ENCODE measurements at places on chromosomes 16 and 17.
A peak's percentile ranks its signal among the peaks of the same experiment; 100 is the strongest.

DNA sequence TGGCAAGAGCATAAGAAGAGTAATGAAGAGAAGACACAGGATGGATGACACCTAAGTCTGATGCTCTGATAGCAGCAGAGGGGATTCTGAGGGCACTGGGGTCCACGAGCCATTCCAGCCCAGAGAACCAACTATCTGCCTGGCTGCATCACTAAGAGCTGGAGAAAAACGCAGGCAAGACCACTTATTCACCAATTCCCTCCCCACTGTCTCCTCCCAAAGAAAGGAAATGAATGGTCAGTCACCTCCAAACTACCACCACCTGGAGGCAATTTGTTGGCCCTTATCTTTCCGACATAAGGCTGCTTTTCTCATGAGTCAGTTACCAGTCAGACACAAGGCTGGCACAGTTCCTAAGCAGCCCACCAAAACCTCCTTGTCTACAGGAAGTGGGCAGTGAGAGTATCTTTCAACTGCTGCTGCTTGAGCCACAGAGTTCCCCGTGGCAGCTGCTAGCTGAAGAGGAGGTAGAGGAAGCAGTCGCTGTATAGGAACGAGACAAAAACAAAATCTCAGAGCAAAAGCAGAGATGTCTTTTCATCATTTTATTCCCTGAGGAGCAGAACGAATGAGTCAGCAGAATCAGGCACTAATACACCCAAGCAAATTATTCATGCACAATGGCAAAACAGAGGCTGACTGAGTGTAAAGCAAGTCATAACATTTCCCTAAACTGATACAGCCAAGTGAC is 111.1 kb downstream of the SMG6 start:
- no peak for DNase-seq

- no peak for DNase-seq
Measured at GRCh38 chr16:23316634-23317265, 14.6 kb downstream of the SCNN1B start.

GRCh38 chr16:89581045-89581695 is 5.6 kb downstream of the CPNE7 start:
- peak; percentile 97 for DNase-seq

GRCh38 chr16:50313596-50314478 is 47.5 kb downstream of the ADCY7 start:
- peak; percentile 88 for DNase-seq

DNA sequence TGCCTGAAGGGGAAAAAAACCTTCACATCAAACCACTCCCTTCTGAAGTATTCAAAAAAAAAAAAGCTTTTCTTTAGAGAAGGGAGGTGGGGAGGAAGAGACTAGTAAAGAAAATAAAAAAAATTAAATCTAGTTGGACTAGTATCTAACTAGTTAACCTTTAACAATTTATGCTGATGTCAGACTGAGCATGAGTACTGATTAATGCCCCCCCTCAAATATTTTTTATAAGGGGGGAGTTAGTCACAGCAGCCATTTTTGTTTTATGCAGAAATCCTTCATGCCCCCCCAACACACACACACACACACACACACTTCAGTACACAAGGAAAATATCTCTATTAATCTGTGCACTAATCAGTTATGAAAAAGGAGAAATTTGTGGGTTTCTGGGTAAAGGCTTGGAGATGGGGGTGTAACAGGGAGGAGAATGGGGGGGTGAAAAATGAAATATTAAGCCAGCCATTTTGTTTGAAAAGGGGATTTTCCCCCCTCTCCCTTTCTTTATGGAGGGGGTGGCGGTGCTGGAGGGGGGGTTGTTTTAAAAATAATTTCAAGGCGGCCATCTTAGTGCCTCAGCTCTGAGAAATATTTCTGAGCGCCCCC is 4.7 kb upstream of the CHD3 start:
- peak; percentile 42 for DNase-seq

DNA sequence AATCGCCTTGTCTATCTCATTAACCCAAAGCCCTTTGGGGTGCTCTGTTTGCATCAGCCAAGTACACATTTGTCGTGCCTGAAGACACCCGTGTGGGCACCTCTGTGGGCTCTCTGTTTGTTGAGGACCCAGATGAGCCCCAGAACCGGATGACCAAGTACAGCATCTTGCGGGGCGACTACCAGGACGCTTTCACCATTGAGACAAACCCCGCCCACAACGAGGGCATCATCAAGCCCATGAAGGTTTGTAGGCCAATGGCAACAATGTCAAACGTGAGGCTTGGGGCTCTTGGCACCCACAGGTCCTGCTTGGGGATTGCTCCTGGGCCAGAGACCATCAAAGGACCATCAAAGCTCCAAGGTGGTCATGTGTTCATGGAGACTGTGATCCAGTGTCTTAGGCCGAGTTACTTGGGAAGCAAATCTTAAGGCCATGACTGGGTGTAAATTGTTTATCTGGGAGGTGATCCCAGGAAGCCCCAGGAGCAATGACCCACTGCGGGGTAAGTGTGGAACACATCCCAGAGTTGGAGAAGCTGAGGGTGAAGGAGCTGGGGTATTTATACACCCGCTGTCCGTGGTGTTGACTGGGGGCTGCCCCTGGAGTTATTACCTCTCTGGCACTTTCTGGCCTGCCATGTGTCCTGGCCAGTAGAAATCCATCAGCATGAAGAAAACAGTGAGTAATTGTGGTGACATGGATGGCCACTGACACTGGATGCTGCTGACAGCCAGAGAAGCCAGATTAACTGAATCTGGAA is 24.0 kb downstream of the CDH5 start:
- DNase-seq = no peak

GRCh38 chr17:444879-445454 is 92.4 kb upstream of the RPH3AL start:
- DNase-seq = no peak

DNA sequence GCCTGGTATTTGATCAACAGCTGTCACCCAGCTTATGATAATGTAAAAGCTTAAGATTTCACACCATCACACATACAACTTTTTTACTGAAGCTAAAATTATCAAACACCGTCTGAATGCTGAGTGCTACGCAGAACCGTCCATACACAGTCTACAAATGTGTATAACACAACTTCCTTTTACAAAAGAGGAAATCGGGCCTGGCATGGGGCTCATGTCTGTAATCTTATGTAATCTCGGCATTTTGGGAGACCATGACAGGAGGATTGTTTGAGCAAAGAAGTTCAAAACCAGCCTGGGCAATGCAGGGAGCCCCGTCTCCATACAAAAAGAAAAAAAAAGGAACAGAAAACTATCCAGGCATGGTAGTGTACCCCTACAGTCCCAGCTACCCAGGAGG is 19.6 kb upstream of the QRICH2 start:
- DNase-seq = no peak

DNA sequence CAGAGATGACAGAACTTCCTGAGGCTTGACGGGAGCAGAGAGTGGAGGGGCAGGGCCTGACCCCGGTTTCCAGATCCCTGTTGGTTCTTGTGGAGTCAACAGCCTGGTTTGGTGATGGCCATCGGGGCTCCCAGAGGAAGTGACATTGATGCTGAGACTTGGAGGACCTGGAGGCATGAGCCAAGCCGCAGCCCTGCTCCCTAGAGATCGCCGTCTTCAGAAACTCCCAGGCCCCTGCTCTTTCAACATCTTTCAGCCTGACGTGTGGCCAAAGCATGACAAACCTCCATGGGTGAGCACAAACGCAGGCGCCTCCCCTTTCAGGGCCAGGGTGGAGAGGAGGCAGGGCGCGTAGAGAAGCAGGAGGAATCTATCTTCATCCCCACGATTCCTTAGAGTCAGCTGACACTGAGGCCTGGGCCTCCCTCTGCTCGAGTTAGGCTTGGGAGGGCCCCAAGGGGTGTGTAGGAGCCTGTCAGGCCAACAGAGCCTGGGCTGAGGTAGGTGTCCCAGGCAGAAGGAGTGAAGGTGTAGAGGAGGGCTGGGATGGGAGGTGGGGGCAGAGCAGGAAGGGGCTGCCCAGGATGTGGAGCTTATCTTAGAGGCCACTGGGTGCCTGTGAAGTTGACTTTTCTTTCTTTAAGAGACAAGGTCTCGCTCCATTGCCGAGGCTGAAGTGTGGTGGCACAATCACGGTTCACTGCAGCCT is 56.1 kb upstream of the MED9 start:
- no peak for DNase-seq

GRCh38 chr17:17091856-17092756 is 49.8 kb downstream of the MPRIP start:
- DNase-seq = no peak

- DNase-seq = no peak
Measured at GRCh38 chr16:51500306-51500705, 349.2 kb upstream of the SALL1 start.

- no peak for DNase-seq
Measured at GRCh38 chr17:62084585-62084984, 19.5 kb upstream of the MED13 start.

DNA sequence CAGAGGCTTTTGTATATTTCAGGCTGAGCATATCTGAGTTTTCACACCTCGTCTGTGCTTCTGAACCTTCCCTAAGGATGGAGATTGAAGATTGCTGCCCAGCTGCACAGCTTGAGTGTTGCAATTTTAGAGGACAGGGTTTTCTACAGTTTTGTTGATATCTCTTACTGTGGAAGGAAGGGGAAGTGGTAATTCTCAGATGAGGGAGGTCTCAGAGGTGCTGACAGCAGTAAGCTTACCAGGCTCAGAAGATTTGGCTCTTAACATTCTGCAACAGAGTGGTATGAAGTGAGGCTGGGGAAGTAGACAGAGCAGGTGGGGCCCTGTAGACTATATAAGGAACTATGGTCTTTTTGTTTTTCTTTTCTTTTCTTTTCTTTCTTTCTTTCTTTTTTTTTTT is 45.8 kb upstream of the ARHGAP17 start:
- peak; percentile 92 for DNase-seq

DNA sequence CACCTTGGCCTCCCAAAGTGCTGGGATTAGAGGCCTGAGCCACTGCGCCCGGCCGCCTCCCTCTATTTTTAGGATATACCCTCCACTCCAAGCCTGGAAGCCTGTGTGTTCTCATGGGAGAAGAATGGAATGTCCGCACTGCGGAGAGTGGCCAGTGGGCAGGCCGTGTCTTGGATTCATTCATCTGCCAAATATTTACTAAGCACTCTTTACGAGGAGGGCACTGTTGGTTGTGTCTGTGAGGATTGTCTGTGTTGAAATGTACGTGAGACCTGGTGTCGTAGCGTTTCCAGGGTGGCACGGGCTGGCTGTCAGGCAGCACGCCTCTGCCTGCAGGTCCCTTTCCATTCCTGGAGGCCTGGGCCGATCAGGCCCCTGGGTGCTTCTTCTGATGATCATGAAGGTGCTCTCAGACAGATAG is 19.2 kb downstream of the PGS1 start:
- peak; percentile 79 for DNase-seq

GRCh38 chr16:48602356-48603014 is 7.5 kb downstream of the N4BP1 start:
- no peak for DNase-seq

- DNase-seq = peak; percentile 67
Measured at GRCh38 chr16:11783319-11784037, 13.6 kb downstream of the ZC3H7A start.

DNA sequence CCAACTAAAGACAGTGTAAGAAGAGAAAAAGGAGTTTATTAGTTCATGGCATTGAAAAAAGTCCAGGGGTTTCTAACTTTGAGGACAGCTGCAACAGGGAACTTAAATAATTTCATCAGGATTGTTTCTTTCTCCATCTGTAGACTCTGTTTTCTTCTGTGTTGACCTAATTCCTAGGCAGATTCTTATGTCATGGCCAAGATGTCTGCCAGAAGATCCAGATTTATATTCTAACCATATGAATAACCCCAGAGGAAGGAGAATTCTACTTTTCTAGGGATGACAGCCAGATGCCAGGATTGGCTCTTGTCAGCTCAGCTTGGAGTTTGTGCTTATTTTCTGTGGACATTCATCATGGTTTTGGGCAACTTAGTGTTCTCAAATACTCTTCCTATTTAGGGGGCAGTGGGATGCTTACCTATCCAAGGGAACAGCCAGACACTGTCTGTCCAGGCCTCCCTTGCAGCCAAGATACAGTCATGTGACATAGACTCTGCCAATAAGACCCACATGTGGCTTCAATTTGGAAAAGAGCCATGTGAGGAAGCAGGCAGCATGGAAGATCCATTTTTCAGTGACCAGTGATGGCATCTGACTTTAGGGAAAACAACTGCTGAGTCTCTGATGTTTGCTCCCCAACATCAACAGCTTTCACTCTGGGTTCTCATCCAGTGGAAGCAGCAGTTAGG is 18.2 kb downstream of the PCTP start:
- peak; percentile 24 for DNase-seq

GRCh38 chr16:89289428-89290395 is 72.2 kb downstream of the ZNF778 start:
- peak; percentile 82 for DNase-seq

- no peak for DNase-seq
Measured at GRCh38 chr17:42683407-42684034, 1.2 kb downstream of the CNTNAP1 start.

GRCh38 chr16:81553814-81554675 is 109.4 kb downstream of the CMIP start:
- no peak for DNase-seq

DNA sequence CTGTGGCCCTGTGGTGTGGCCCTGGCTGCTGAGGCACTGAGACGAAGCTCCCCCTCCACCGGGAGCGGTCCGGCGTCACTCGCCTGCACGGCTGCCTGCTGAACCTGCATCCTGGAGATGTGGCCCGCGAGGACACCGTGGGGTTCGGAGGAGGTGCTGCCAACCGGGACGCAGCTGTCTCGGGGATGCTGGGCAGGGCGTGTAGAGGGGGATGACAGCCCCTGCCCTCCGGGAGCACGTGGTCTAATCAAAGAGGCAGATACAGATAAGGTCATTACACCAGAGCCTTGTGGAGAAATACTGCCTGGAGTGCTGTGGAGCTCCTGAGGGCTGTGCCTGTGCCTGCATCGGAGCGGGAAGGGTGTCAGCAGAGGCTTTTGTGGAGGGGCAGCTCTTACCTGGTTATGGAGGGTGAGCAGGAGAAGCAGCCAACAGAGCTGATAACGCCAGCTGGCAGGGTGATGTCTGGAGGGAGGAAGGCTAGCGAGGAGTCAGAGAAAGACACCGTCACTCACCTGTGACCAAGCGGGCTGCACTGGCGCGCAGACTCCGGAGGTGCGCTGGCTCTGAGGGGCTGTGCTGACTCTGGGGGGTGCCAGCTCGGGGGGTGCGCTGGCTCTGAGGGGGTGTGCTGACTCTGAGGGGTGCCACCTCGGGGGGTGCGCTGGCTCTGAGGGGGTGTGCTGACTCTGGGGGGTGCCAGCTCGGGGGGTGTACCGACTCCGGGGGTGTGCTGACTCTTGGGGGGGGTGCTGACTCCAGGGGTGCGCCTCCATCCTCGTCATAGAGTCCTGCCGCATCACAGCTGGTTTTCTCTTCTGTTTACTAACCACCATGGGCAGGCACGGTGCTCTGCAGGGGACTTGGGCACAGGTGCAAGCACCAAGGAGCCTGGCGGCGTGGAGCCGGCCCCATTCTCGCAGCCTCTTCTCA is 104.7 kb upstream of the CHMP6 start:
- no peak for DNase-seq

- DNase-seq = no peak
Measured at GRCh38 chr17:58232707-58233156, 5.7 kb upstream of the LPO start.

Measured in cardiac muscle cell (in vitro differentiated cells and primary cell).